Ecto neural progenitor cell (in vitro differentiated cells): ENCODE measurements at places on chromosomes 2 and 18.

DNA sequence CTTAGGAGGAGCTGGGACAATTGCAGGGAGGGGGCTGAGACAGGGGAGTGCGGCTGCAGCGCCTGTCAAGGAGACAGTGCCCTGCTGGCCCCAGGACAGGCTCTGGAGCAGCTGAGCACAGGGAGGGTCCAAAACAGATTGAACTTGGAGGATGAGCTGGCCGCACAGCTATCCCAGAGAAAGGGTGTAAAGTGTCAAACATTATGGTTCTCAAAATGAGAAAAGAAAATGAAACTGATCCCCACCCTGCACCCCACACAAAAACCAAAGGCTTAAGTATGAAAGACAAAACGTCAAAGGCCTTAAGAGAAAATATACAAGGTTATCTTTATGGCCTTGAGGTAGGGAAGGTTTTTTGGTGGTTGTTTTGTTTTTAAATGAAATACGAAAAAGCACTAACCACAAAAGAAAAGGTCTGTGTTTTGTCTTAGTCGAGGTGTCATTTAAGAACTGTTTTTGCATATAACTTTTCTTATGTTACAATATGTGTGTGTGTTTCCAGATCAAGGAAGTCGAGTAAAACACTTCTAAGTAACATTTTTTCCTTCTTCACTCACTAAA is 111.8 kb downstream of the HDAC4 start:
- DNase-seq: no peak

DNA sequence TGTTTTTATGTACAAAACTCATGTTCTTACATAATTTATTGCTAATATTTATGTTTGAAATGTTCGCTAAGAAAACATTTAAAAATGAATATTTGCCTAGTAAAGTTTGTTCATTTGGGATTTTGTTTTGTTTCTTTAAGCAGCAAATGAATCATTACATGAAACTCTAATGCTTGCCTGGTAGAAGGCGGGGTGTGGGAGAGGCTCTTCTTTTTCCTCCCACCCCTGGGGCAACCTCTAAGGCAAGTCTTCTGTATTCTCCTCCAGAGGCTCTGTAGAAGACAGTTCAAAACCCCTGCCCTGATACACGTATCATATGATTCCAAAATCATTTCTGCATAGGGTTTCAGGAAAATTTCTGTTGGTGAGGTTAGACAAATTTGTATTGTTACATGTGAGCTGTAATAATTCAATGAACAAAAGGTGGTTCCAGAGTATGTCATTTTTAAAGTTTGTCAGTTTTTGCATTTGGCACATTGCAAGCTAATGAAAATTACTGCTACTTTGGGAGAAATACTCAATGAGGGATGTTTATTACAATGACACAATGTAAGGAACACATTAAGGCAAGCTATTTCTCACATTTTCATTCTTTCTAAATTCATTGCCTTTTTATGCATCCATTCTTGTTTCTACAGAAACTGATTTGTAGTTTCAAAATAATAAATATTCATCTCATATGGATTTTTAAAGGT is 302.3 kb upstream of the UBE2E3 start:
- no peak for DNase-seq

- DNase-seq: no peak
These were observed 79.1 kb upstream of the KCNH7 start for GRCh38 chr2:162917626-162918025.

DNA sequence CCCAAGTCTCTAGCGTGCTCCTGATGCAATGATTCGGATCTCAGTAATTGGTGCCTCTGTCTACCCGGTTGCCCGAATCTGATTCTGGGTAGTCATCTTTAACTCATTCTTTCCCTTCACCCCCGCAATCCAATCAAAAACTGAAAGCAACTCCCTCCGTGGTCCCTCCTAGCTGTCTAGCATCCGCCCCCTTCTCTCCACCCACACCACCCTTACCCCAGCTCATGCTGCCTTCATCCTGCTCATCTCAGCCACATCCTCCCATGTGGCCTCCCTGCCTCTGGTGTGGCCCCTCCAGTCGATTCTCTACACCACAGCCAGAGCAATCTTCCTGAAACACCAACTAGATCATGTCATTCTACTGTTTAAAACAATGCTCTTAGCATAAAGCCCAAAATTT is 62.3 kb downstream of the TTC32 start:
- peak; percentile 12 for DNase-seq

GRCh38 chr2:216866515-216867095 is 6.7 kb upstream of the TNP1 start:
- DNase-seq: no peak

DNA sequence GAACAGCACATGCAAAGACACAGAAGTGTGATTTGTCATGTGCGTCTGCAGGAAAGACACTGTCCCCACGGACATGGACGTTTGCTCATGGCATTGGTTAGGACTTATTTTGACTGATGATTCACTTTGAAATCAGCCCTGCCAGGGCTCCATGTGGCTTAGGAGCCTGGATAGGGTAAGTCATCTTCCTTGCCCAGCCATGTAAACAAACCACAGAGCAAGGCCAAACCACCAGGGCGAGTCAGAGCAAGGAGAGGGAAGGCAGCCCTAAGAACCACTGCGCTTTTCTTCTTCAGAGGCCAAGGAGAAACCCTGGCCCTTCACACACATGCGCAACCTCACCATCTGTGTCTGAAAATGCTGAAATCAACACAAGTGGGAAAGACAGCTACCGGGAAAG is 88.8 kb downstream of the GFPT1 start:
- no peak for DNase-seq
